Upper lobe of left lung (tissue), 6 donors: ENCODE measurements at places on chromosomes 12 and 14.

DNA sequence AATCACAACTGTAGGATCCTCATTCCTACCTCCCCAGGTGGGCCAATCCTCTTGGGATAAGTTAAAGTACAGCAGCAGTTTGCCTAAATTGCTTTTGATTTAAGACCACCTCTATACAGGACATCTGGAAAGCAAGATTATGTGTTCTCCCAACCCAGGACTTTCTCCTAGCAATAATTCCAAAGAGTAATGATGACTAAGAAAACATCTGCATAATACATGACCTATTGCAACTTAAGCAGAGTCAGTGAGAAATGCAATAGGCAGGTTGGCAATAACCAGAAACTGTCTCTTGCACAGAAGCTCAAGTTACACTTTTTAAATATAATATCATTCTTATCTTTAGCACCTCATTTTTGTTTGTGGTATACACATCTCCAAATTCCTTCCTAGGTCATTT, 275.4 kb downstream of the TRHDE start:
- no peak for DNase-seq

GRCh38 chr14:96663491-96664067, 133.6 kb upstream of the VRK1 start:
- DNase-seq = no peak

- no peak for DNase-seq
Observed at GRCh38 chr12:69119770-69120169, 119.6 kb upstream of the CPSF6 start.

- DNase-seq = no peak
Observed at GRCh38 chr14:97301931-97302559, 504.9 kb downstream of the VRK1 start.

DNA sequence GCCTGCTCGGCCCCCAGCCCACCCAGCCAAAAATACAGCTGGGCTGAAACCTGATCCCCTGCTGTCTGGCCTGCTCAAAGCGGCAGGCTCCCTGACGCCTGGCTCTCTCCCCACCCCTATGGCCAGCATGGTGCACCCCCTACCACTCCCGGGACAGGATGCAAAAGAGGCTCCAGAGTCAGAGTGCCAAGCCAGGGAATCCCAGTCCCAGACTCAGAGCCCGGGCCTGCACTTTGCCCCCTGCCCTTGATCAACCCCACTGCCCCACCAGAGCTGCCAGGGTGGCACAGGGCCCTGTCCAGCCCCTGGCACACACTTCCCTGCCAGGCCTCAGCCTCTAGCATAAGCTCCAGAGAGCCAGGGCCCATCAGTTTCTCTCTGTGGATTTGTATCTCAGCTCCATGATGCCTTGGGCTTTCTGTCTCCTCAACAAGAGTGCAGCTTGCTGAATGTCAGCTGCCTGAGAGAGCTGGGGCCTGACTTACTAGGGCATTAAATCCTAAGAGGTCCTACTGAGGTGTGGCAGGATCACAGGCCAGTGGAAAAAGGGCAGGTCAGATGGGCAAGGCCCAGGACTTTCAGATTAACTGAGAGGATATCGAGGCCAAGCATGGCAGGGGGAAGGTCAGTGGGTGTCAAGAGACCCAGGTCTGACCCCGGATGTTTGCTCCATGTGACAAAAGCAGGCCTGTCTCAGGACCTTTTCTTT, 13.9 kb downstream of the ACVRL1 start:
- DNase-seq = no peak

GRCh38 chr12:93742110-93742934, 65.1 kb downstream of the CRADD start:
- peak; percentile 87 for DNase-seq

- DNase-seq = no peak
Observed at GRCh38 chr14:97975216-97975615, 1178.0 kb downstream of the VRK1 start.

GRCh38 chr12:9464408-9464807, 143.3 kb downstream of the KLRB1 start:
- no peak for DNase-seq

DNA sequence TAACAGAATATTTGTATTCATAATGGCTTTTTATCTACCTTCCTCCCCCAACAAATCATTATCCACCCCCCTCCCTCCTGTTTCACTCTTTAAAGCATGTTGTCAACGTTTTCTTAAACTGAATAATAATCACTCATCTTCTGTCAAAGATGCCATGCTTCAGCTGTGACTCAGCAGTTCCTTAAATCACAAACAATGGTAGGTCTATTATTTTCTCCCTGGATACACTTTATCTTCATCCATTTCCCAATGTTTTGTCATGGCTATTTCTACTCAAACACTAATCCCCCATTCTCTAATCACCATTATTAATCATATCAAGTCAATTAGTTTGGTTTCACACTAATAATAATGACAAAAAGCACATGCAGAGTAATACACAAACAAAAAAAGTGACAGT, 6.5 kb downstream of the CLEC12B start:
- no peak for DNase-seq

GRCh38 chr14:89344920-89345254, 72.1 kb downstream of the FOXN3 start:
- no peak for DNase-seq

GRCh38 chr12:6468283-6468575, 2.2 kb downstream of the VAMP1 start:
- DNase-seq = no peak

- DNase-seq = no peak
Observed at GRCh38 chr14:71471634-71472355, 460.4 kb upstream of the RGS6 start.

- DNase-seq = no peak
Observed at GRCh38 chr14:61752626-61753025, 9.6 kb upstream of the SNAPC1 start.

- DNase-seq = no peak
Observed at GRCh38 chr12:28374556-28374955, 184.3 kb downstream of the CCDC91 start.

GRCh38 chr12:7113389-7113871, 4.4 kb upstream of the C1RL start:
- no peak for DNase-seq

GRCh38 chr12:1107669-1108068, 116.6 kb downstream of the ERC1 start:
- no peak for DNase-seq

DNA sequence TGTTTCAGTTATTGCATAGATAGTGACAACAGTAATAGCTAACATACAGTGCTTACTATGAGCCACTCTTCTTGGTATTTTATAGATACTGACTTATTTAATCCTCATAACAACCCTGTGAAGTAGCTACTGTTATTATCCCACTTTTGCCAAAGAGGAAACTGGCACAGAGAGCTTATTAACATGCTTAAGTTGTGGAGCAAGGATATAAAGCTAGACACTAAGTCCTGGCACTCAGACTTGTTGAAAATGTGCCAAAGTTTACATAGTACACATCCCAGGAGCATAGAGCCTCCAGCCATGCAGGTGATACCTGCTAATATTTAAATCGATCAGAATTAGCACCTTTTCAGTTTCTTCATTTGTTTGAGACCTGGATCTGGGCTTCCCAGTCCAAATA, 41.8 kb downstream of the VEZT start:
- no peak for DNase-seq

GRCh38 chr14:83467811-83468210, 1934.2 kb upstream of the SEL1L start:
- DNase-seq = no peak

- DNase-seq = no peak
Observed at GRCh38 chr14:69518289-69519101, 34.0 kb downstream of the PLEKHD1 start.

GRCh38 chr14:33848706-33849454, 102.0 kb downstream of the EGLN3 start:
- DNase-seq = peak; percentile 37

DNA sequence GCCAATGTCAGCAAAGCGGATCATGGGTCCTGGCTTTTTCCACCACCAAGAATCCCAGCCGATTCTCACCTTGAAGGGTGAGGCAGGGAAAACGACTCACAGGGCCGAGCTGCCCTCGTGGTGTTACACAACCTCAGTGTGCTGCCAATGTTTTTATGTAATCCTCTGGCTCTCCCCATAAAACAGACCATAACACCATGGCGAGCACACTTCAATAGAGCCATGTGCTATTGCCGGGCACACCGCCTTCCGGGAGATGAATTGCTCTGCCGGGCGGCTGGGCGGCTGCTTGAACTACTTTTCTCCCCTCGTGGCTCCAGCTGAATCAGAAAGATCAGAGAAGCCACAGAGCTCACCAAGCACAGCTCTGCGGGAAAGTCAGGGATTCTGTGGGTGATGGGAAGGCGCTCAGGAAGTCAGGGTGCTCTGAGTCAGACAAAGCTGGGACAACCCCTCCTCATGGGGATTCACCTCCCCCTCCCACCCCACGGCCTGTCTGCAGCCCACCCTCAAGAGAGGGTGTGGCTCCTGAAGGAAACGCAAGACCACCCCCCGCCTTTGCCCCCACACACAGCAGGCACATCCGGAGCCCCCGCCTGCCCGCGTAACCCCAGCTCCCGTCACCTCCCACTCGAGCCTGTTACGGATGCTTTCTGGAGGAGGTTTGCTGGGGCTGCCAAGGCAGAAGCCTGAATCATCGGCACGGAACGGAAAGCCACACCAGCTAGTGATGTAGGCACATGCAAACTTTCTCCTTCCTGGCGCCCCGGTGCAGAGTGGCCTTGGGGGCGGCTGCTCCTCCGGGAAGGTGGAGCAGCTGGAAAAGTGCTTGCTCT, 1.8 kb downstream of the GALNT9 start:
- DNase-seq = peak; percentile 60

DNA sequence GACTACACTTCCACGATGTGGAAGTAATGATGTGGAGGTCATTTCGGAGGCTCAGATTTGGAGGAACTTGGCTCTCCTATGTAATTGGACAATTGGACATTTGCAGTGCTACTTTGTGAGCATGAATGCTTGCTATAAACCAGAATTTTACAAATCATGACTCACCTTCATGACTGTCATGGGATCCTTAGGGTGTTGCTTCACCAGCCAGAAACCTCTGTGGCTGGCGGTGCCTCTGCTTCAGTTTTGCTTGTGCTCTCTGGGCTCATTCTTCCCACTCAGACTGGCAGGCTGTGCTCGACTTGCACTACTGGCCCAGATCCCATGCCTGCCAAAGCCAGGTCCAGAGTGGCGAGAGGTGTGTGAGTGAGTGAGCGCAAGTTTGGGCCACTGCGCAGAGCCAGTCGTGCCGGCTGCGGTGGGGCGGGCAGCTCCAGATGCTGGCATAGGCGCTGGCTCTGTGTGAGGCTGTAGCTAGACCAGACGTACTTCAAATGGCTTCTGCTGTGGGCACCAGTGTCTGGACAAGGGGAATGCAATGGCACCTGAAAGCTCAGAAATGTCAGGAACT, 387.8 kb downstream of the AEBP2 start:
- peak; percentile 63 for DNase-seq

DNA sequence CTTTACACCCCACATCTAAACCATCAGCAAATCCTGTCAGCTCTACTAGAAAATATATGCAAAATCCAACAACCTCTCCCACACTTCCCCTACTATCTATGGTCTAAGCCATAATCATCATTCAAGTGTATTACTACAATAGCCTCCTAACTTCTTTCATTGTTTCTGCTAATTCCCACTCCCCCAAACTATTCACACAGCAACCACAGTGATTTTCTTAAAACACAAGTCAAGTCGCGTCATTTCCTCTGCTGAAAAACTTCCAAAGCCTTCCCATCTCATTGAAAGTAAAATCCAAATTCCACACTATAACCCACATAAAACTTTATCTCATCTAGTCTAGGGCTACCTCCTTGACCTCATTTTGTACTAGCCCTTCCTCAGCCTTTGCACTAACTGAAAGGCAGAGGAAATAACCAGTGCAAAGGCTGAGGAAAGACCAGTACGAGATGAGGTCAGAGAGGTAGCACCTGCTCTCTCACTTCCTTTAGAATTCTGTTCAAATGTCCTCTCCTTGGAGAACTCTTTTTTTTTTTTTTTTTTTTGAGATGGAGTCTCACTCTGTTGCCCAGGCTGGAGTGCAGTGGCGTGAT, 65.5 kb upstream of the MDM1 start:
- DNase-seq = no peak

- no peak for DNase-seq
Observed at GRCh38 chr14:44979273-44979672, 17.3 kb downstream of the TOGARAM1 start.

DNA sequence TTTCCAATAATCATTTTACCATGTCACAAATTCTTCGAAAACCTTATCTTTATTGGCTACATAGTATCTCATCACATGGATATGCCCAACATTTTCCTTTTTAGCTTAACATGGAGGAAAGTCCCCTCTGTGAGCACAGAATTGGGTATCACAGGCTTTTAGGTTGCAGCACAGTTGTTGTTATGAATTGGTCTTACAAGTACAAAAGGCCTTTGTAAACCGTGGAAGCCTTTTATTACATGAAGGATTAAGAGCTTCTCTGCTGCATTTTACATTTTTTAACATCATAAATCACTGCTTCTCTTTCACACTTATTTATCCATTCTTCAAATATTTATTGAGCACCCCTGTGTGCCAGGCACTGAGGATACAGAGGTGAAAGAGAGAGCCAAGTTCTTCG, 26.2 kb downstream of the UBE3B start:
- DNase-seq = no peak

GRCh38 chr14:22606380-22606779, 8.3 kb downstream of the ABHD4 start:
- no peak for DNase-seq

DNA sequence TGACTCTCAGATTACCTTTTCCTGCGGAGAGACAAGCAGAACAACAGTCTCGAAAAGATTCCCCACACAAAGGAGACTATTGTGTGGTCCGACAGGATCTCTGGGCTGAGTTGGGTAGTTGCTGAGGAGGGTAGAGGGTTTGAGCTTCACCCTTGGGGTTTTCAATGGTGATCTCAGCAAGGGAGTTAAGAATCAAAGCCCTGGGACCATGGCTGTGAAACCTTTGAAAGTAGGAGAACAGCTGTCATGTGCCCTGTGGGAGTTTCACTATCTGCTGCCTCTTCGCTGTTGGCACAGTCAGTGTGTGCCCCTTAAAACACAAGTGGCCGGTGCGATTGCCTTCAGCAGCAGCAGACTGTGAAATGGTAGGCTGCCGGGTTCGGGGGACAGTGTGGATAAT, 14.2 kb upstream of the PLEK2 start:
- no peak for DNase-seq

GRCh38 chr12:131499160-131499863, 211.6 kb upstream of the SFSWAP start:
- no peak for DNase-seq

DNA sequence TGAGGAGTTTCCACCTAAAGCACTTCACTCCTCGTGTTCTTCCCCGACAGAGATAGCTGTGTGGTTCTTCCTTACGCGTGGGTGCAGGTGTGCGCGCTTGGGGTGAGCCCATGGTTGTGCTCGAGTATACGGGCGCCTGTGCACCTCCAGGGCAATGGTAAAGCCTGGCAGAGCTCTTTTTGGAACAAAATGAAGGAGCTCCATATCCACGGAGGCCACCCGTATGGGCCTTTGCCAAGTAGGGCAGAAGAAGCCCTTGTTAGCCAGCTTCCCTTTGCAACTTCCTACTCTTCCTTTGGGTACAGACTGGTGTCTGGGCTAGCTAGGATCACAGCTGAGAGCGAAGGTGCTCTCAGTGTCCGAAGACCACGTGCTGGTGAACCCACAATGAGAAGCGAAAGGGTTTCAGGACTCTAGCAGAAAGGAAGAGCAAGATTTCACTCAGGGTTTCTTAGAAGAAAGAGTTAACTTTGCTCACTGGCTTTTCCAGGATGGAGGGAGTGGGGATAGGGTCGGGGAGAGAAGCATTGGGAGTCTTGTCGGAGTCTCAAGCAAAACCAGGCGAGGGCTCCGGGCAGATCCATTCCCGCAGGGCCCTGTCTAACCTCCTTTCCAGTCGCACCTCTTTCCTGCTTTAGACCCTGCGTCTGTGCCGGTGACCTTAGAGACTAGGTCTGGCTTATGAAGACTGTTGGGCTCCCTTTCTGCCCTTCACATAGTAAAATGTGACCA, 960 bp upstream of the LRFN5 start:
- no peak for DNase-seq
